ENCODE measurements at places on chromosomes 5 and 9.

- DNase-seq: no peak
These were observed 547.6 kb upstream of the WWC1 start for GRCh38 chr5:167743695-167744464.

GRCh38 chr5:65946198-65946745 is 19.9 kb downstream of the ERBIN start:
- no peak for DNase-seq

- no peak for DNase-seq
These were observed 16.0 kb upstream of the ZCCHC7 start for GRCh38 chr9:37104183-37104889.

DNA sequence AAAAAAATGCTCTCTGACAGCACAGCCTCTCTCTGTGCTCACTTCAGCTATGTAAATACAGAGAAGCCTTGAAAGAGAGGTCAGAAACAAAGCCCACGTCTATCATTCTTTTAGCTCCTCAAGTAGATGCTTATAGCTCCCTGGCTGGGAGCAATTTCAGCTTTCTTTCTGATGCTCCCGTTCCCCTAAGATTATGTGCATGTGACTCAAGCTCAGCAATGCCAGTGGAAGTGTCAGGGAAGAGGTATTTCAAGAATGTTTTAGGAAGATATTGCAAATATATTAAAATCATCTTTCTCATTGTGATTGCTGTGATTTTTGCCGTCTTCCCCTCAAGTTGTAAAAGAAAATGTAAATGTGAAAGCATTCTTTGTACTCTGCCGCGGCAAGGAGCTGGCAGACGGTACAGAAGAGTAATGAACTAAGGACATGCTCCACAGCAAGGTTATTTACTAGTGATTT is 1353.7 kb upstream of the ACO1 start:
- no peak for DNase-seq

DNA sequence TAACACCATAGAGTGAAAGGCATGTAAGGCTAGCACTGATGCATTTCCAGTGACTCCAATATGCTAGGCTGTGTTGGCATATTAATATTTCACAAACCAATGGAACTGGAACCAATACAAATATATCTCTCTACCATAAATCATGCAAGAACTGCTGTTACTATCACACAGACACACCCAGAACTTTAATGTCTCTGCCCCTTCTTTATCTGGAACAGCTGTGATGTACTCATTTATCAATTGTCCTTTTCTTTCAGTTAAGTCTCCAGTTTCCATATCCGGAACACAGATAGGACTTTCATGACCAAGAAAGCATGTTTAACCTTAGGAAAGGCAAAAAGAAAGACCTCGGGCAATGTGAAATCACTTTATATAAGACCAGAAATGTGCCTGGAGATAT is 70.3 kb downstream of the SPTLC1 start:
- DNase-seq: no peak

- DNase-seq: no peak
These were observed 338.9 kb downstream of the CDH12 start for GRCh38 chr5:22514231-22514630.

DNA sequence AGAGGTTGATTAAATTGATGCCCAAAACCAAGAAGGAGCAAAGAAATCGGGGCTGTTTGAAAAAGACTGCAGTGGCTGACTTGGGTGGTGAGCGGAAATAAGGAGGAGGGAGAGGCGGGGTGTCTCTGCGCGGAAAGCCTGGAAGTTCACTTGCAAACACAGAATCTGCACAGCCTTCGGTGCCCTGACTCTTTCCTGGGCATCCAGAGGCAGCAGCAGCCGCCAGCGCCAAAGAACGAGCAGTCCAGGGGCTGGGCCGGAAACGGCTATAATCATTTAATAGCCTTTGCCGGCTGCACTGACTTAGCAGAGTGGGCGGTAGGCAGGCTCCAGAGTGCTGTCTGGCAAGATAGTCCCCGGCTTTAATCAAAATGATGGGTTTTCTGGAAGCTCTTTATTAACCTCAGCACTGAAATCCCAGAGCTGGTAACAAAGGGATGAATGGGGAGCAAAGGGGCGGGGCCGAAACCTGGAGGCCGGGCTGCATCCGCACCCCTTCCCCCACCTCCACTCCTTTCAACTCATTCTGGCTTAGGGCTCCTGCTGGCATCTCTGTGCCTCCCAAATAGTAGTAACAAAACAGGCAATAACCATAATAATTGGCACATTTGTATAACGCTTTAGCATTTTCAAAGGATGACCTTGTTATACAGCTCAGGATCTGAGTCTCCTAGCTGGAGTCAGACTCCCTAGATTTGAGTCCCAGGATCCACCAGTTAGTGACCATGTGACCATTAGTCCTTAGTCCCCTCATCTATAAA is 35.7 kb downstream of the PCDHAC2 start:
- DNase-seq: no peak

DNA sequence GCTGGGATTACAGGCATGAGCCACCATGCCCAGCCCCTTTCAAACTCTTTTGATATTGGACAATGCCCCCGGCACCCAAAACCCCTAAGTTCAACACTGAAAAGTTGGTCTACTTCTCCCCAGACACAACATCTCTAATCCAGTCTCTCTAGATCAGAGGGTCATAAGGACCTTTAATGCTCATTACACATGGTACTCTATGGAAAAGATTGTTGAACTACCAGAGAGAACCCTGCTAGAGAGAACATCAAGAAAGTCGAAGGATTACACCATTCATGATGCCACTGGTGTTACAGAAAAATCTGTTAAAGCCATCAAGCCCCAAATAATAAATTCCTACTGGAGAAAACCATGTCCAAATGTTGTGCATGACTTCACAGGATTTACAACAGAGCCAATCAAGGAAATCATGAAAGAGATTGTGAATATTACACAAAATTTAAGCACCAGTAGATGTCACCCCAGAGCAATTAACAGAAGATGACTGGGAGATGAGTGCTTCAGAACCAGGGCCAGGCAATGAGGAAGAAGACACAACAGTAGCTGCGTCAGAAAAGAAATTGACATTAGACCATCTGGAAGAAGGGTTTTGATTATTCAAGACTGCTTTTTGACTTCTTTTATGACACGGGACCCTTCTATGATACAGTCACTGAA is 28.3 kb upstream of the NIPAL4 start:
- no peak for DNase-seq

DNA sequence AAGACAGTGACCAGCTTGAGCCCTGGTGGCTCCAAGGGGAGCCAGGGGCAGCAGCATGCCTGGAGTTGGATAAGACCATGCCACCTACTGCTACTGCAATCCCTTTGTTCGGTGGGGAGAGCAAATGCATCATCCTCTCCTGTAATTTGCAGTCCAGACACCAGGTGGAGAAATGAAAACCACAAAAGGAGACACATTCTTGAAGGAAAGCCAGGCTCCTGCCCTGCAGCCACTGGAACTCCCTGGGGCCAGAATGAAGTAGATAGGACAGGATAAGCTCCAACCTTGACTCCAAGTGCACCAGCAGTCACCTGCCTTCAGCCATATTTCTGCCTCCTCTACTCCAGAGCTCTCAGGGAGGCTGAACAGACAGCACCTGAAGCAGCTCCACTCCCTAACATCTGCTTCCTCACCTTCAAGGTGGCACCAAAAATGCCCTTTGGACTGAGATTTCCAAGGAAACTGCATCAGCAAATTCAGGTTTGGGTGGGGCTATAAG is 65.1 kb upstream of the IQGAP2 start:
- peak; percentile 36 for DNase-seq

Measured in activated T-cell treated with anti-CD3 and anti-CD28 coated beads, Interleukin-2, amount 50 U/mL, for 1 hour (primary cell).